ENCODE measurements at places on chromosomes 7 and 10.

- DNase-seq, result no peak
These were observed 34.6 kb downstream of the ZEB1 start for GRCh38 chr10:31353574-31353973.

- DNase-seq, result no peak
These were observed 7.2 kb downstream of the FAM3C start for GRCh38 chr7:121388950-121389349.

DNA sequence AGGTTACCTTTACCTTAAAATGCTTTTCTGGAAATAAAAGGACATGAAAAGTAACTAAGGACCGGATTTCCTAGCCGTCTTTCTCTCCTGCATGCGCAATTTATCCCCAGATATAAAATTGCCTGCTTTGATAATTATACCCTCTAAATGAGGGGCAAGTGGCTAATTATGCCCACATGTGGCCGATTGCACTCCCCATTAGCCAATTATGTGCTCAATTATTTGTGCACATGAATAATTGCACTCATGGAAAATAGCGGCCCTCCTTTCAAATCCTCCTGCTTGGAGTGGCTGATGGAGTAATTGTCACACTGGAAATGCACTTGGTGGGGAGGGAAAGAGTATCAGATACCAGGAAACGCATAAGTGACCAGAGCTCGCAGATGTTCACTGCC, 66.4 kb upstream of the ATRNL1 start:
- DNase-seq, result no peak

- DNase-seq, result no peak
These were observed 365.8 kb downstream of the BBS9 start for GRCh38 chr7:33495207-33495606.

GRCh38 chr10:102402512-102402896, 7.0 kb downstream of the NFKB2 start:
- no peak for DNase-seq

DNA sequence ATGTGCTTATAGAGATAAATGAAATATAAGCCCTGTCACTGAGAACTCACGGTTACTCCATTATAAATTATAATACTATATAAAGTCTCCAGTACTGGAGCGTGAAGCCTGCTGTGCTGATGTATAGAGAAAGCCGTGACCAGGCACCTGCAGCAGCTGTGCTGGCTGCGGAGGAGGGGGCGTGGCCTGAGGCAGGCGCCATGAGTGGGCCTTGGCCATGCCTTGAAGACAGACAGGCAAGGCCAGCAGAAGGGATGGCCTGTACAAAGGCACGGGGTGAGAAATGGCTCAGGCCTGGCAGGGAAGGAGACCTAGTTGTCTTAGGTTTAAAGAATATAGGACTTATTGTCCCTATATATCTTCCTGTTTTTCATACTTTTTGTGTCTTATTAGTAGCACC, 218.5 kb upstream of the STK17A start:
- DNase-seq, result no peak

GRCh38 chr10:102418622-102419268, at the start of gene PSD:
PSD (minus strand) TSS chr10:102418785; CDS start chr10:102417038, 1,747 bp downstream.
- no peak for DNase-seq

- no peak for DNase-seq
These were observed 17.7 kb downstream of the TSPAN14 start for GRCh38 chr10:80471715-80472233.

DNA sequence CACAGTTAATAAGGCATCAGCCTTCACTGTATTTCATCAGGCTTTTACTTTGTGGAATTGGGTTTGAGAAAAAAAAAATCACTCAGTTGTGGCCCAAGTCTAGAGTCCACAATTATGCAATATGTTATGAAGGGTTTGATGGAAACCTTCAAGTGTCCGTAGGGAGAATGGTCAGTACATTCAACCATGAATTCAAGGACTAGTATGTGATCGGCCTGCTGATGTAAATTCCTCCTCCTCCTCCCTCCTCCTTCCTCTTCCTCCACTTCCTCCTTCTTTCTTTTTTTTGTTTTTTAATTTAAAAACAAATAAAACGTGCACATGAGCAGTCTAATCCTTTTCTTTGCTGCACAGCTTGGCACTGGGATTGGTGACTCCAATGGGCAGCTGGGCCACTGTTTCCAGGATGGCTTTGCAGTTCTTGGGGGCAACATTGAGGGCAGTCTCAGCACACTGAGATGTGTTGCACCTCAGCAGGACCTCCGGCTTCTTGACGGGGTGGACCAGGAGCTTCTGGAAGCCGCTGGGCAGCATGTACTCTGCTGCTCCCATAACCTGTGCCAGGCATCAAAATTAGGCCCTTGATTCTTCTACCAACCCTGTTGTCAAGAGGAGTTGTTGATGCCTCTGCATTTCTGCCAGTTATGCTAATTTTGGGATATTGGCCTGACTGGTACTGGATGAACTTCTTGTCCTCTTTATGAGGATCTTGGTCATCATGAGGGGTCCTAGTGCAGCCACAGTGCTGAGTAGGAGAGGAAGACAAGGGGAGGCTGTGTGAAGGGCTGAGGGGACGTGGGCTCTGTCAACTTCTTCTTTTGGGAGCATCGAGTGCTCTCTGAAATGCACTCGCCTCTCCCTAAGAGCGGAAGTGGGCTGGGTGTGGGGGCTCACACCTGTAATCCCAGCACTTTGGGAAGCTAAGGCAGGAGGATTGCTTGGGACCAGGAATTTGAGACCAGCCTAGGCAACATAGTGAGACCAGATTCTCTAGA, 9.3 kb upstream of the IL2RA start:
- DNase-seq, result no peak
